ENCODE measurements at places on chromosomes 6 and 20. TPM values are rescaled to one million over a fixed set of nuclear protein-coding genes. Genes with fewer than 3 reads are reported as not detected.

SLC35F1 gene
- total RNA-seq = not detected

CYP39A1 gene
- 17.4 TPM for total RNA-seq

EPPIN gene
- total RNA-seq = not detected

TEAD3 gene
- 5.3 TPM for total RNA-seq

CD24 gene
- 1,344 TPM for total RNA-seq

SYTL3 gene
- total RNA-seq = 2.4 TPM

UTRN gene
- 101 TPM for total RNA-seq

SH3BGRL2 gene
- total RNA-seq = 15.0 TPM

HLA-DOA gene
- not detected for total RNA-seq

THBS2 gene
- total RNA-seq = 3.6 TPM

RSPH4A gene
- total RNA-seq = 0.26 TPM

CTCFL gene
- not detected for total RNA-seq

CALHM5 gene
- total RNA-seq = not detected

PEX6 gene
- total RNA-seq = 25.0 TPM

SMOC2 gene
- 0.90 TPM for total RNA-seq

BPIFB4 gene
- not detected for total RNA-seq

SIRPD gene
- not detected for total RNA-seq

RNF182 gene
- not detected for total RNA-seq

RHAG gene
- not detected for total RNA-seq

IRAK1BP1 gene
- total RNA-seq = 3.2 TPM

RPN2 gene
- total RNA-seq = 216 TPM

SERAC1 gene
- total RNA-seq = 15.1 TPM

GSTA1 gene
- not detected for total RNA-seq

MYL9 gene
- total RNA-seq = 0.53 TPM

HCRTR2 gene
- not detected for total RNA-seq

FBXO30 gene
- 10.2 TPM for total RNA-seq

MPC1 gene
- total RNA-seq = 40.5 TPM

ASIP gene
- not detected for total RNA-seq

VGLL2 gene
- total RNA-seq = not detected

KLC4 gene
- total RNA-seq = 14.5 TPM

BPIFB2 gene
- not detected for total RNA-seq

VSX1 gene
- not detected for total RNA-seq

KHDC1L gene
- not detected for total RNA-seq

OSBPL2 gene
- 70.4 TPM for total RNA-seq

ZC3H12D gene
- total RNA-seq = under 0.01 TPM

NHLRC1 gene
- total RNA-seq = 1.8 TPM

PCSK2 gene
- total RNA-seq = not detected

ZHX3 gene
- 14.5 TPM for total RNA-seq

TCP11 gene
- total RNA-seq = not detected

SCUBE3 gene
- not detected for total RNA-seq

RAET1E gene
- 35.1 TPM for total RNA-seq

TRAPPC3L gene
- not detected for total RNA-seq

CDH4 gene
- total RNA-seq = 12.1 TPM

GABBR1 gene
- 6.3 TPM for total RNA-seq

NOX3 gene
- not detected for total RNA-seq

BMP2 gene
- 6.1 TPM for total RNA-seq

PDYN gene
- total RNA-seq = not detected

C6orf52 gene
- total RNA-seq = 2.1 TPM

FRS3 gene
- 0.77 TPM for total RNA-seq

ATP5F1E gene
- total RNA-seq = 17.1 TPM

RSPO3 gene
- not detected for total RNA-seq

GSTA3 gene
- not detected for total RNA-seq
